ENCODE measurements at places on chromosomes 16 and 17. TPM values are rescaled to one million over a fixed set of nuclear protein-coding genes. Genes with fewer than 3 reads are reported as not detected.
A peak's percentile ranks its signal among the peaks of the same experiment; 100 is the strongest.

The CNGB1 gene
- not detected for total RNA-seq

DNA sequence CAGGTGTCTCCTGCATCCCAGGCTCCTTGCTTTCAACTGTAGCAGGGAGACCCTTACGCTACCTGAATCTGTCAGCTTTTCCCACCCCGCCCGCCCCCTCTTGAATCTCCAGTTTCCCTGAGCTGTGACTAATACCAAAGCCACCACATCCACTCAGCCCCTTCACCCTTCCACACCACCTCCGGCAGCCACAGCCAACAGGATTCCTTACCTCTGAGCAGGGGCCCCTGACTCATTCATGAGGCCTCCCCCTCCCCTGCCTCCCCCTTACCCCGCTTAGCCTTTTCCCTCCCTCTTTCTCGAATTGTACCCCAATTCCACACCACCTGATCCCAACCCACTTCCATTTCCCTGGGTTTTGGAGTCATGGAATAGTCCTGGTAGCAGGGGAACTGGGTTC, 2.3 kb downstream of the STX1B start:
- peak; percentile 35 for DNase-seq

- DNase-seq = no peak
Measured at GRCh38 chr17:58344791-58345157, 7.2 kb downstream of the SUPT4H1 start.

DNA sequence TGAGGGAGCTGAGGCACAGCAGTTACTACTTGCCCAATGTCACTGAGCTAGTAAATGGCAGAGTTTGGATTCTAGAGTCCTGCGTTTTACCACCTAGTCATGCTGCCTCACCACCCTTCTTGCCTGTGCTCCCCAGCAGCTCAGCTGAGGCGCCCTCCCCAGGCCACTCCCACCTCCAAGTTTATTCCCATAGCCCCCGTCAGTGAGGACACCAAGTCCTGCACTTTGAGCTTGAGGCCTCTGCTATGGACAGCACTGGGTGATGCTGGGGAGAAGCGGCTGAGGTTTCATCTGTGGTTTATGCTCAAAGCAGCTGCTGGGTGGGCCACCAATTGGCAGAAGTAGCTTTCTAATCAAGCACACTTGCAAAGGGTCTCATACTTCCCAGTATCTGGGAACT, 36.7 kb downstream of the TMEM238L start:
- no peak for DNase-seq

- DNase-seq = no peak
Measured at GRCh38 chr17:55816532-55817396, 65.9 kb downstream of the PCTP start.

The SLC5A10 gene
- total RNA-seq = not detected

- peak; percentile 49 for DNase-seq
Measured at GRCh38 chr17:75047398-75048098, 523 bp downstream of the KCTD2 start.

DNA sequence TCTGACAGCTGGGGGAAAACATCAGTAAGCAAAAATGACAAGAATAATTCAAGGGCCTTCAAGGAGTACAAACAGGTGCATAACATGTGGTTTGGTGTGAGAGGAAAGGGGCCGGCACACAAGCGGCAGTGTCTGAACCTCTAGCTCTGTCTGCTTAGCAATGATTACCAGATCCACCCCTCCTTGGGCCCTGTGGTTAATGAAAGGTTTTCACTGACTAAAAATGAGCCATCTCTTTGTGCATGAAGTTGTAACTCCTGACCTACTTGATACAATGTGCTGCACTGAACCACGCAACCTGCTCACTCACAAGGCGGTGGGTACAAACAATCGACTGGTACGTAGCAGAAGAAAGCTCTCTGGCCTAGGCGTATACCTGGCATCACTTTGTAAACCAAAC, 15.1 kb downstream of the FAM117A start:
- DNase-seq = no peak

The NTN1 gene
- 10.4 TPM for total RNA-seq

- DNase-seq = no peak
Measured at GRCh38 chr17:35184274-35184673, 9.9 kb downstream of the SLC35G3 start.

The PROCA1 gene
- total RNA-seq = 5.4 TPM

DNA sequence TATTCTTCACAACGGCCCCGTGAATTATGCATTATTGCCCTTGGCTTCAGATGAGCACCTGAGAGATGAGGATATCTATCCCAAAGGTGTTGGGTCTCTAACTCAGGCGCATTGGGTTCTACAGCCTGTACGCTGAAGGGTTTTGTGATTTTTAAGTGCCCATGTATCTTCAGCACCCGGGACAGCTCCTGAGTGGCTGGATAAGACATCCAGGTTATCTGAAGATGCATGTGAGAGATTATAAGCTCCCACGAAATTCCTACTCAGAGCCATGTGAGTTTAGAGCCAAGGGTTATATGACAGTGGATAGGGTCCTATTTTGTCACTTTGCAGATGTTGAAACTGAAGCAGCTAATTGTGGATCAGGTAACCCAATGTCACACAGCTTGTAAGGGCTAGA, 612.3 kb upstream of the EEF2KMT start:
- DNase-seq = peak; percentile 52

- no peak for DNase-seq
Measured at GRCh38 chr17:75475144-75475835, 18.9 kb downstream of the TMEM94 start.

DNA sequence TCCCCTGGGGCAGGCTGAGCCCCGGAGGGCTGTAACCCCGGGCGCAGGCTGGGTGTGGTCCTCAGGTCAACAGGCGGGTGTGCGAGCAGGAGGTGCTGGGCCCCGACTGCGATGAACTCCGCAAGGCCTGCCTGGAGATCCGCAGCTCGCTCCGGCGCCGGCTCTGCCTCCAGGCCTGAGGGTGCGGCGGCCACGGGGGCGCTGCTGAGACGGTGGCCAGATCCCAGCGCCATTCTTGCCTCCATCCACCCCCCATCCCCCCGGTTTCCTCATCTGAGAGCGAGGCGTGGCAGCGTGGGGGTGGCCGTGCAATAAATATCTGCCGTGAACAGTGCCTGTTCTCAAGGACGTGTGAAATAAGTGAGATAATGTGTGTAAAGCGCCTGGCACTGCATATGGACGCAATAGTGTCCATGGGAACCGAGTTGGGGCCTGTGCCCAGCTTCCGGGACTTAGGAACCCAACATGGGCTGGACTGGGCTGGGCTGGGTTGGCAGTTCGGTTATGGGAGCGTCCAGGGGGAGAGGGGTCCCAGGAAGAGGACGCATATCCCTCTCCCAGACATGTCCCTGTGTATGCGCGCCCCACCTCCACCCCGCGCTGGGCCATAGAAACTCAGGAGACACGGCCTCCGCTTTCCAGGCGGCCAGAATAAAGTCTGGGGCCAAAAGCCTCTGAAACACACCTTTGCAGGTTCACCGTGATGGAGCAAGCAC, 15.0 kb downstream of the ZNF213 start:
- peak; percentile 73 for DNase-seq

The CDYL2 gene
- total RNA-seq = 0.14 TPM

DNA sequence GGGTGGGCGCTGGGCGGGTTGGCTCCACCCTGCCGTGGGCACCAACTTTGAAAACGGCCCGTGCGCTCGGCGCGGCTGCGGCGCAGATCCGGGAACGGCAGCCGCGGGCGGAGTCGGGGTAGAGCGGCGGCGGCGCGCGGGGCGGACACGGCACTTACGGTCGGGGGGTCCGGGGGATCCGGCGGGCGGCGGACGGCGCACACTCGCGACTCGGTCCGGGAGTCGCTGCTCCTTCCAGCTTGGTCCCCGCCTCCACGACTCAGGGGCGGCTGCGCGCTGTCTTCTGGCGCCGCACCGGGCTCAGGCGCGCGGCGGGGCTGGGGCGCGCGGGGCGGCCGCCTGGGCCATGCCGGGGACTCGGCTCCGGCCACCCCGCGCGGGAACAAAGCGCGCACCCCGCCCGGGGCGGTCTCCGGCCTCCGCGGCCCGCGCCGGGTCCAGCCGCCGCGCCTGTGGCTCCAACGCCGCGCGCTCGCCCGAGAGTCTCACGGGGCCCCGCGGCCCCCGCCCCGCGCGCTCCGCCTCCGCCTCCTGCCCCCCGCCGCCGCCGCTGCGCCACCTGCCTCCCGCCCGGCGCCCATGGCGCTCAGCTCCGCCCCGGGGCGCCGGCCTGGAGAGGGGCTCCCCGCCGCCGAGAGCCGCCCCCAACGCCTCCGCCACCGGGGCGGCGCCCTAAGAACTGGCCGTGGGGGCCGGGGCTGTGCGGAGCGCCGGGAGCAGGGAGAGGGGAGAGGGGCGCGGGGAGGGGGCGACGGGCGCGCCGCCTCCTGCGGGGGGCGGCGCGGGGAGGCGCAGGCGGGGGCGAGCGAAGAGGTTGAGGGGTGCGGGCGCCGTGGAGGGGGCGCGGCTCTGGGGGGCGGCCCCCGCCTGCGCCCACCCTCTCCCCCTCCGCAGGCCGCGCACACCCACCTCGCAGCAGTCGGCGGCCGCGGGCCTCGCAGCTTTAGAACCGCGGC, 35.9 kb downstream of the CBFA2T3 start:
- no peak for DNase-seq

GRCh38 chr17:75109046-75109406, 743 bp upstream of the ARMC7 start:
- DNase-seq = no peak
